ENCODE measurements at places on chromosomes 16 and 17.

GRCh38 chr17:43395165-43395564 lies 3.6 kb upstream of the ARL4D start:
- no peak for DNase-seq

GRCh38 chr17:72931163-72931562 lies 161.3 kb downstream of the SLC39A11 start:
- no peak for DNase-seq

GRCh38 chr17:70912716-70913485 lies 743.6 kb downstream of the KCNJ2 start:
- no peak for DNase-seq

DNA sequence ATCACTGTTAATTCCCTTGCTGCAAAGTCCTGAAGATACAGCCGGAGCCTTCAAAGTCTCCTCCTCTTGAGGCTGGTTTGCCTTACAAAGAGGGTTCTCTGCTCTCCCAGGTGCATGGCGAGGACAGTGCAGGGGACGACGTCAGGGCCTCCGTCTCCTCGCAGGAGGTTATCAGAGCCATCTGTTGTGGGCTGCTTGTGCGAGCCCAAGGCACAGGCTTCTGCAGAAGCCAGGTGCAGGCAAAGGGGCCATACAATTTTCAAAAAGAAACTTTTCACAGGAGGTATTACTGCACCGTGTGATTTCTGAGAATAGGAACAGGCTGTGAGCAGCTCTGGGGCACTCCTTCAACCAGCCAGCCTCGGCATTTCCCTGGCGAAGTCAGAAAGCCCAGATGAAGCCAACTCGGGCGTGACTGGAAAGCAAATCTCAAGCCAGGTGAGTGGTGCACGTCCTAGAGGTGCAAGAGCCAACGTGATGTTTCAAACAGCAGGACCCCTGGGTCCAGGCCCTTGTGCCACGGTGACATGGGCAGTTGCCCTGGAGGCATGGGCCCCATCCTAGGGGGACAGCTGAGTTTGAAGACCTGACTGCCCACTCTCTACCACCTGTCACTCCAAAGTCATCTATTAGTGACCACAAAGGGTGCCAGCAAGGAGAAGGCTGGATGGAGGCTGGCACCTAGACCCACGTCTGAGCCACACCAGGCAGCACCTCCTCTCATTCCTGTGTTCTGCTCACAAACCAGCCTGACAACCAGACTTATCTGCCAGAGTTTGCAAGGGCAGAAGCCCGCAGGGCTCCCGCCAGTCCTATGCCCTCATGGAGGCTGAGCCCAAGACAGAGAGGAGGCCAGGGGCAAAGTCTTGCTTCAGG lies 68.6 kb downstream of the SMPD3 start:
- DNase-seq, result no peak

GRCh38 chr17:17682737-17683680 lies 1.8 kb downstream of the RAI1 start:
- DNase-seq, result peak; percentile 43

DNA sequence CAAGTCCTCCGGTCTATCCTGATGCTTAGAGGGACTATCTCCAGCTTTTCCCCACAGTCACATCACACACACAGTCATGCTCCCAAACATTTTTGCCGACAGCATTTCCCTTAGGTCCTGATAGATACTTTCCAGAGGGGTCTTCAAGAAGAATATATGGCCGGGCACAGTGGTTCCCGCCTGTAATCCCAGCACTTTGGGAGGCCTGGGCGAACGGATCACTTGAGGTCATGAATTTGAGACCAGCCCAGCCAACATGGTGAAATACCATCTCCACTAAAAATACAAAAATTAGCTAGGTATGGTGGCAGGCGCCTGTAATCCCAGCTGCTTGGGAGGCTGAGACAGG lies 4.3 kb upstream of the GIP start:
- no peak for DNase-seq

DNA sequence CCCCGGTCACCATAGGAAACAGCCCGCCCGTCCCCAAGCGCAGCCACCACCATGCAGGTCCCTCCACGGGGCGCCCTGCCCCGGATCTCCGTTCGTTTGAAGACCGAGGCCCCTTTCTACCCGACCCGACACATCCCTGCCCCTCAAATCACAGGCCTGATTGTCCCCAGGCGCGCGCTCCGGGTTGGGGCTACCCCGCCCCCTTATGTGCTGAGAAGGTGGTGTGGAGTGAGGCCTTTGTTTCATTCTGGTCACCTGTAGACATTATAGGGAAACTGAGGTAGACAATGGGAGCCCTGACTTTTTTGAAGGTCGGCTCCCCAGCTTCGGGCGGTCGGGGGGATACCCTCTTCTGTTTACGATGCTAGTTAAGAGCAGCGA lies 763 bp upstream of the ACTG1 start:
- no peak for DNase-seq

DNA sequence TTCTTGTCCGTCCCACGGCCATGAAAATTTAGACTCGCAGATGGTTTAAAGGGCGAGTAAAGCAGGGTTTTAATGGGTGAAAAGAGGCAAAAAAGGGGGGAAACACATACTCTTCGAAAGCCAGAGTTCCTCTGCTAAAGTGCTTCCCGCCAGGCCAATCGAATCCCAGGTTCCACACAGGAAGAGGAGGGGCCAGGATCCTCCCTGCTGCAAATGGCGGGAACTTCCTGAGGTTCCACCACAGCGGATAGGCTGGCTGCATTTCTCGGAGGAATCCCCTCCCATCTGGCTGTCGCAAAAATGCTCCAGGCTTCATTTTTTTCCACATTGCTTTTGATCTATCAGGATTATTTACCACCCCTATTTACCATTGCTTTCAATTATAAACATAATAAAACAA lies 670.1 kb upstream of the CA10 start:
- no peak for DNase-seq

DNA sequence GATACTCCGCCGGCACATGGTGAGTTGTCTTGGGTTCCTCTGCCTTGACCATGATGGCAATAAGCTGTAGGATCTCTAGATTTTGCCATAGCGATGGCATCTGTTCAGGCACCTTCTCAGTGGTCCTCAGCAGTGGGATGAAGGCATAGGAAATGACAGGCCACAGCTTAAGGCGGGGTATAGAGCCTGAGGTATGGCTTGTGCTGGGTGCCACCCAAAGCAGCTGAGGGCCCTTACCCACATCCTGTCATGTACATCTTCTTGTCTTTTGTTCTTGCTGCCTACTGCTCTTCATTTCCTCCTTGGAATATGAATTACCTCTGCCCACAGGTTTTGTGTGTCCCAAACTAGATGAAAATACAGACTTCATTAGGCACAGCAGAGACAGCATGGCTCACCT lies 29.5 kb downstream of the KAT7 start:
- DNase-seq, result peak; percentile 22

DNA sequence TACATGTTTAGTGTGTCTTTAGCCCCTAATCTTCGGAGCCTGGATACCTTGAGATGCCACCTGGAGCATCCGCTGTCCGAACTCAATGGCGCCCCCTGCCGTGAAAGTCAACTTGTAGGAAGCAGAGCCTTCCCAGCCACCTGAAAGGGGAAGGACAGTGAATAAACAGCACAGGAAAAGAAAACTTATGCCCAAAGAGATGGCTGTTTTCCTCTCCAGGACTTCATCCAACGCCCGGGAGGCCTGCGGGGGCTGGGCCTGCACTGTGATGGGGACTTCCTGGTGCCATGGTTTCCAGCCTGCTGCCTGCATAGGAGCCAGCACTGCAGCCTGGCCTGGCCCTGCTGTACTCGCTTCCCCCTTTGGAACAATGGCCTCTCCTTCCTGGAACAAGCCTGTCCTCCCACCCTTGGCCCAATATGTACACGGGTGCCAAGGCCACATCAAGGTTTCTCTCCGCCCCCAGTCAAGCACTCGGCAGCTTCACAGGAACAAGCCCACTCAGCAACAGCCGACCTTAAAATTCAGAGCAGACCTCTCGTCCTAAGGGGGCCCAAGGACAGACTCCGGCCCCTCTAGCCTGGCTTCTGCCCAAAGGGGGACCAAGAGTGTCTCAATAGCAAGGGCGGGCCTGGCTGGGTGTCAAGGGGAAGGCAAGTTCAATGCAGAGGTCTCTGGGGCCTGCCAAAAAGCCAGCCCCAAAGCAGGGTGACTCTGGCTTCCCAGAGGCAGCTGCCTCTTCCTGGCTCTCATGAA lies 4.5 kb upstream of the UNC13D start:
- DNase-seq, result peak; percentile 83

DNA sequence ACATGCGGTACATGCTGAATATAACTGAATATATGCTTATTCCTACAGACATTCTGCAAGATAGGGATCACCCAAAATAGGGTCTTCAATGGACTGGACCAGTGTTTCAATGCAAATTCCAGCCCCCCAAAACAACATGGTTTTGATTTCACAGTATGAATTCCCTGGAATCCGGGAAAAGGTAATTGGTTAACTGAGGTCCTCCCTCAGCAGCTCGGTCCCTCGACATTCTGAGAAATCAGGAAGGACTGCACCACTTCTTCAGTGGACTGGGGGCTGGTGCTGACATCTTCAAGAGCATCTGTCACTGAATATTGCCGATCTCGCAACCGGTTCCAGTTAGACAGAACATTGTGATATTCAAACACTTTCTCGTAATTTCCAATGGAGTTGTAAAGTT lies 25.1 kb downstream of the CHCT1 start:
- no peak for DNase-seq

- DNase-seq, result no peak
Measured at GRCh38 chr17:57645950-57646665, 99.0 kb downstream of the CCDC182 start.

- DNase-seq, result no peak
Measured at GRCh38 chr16:71851746-71852145, 6.0 kb downstream of the ATXN1L start.

DNA sequence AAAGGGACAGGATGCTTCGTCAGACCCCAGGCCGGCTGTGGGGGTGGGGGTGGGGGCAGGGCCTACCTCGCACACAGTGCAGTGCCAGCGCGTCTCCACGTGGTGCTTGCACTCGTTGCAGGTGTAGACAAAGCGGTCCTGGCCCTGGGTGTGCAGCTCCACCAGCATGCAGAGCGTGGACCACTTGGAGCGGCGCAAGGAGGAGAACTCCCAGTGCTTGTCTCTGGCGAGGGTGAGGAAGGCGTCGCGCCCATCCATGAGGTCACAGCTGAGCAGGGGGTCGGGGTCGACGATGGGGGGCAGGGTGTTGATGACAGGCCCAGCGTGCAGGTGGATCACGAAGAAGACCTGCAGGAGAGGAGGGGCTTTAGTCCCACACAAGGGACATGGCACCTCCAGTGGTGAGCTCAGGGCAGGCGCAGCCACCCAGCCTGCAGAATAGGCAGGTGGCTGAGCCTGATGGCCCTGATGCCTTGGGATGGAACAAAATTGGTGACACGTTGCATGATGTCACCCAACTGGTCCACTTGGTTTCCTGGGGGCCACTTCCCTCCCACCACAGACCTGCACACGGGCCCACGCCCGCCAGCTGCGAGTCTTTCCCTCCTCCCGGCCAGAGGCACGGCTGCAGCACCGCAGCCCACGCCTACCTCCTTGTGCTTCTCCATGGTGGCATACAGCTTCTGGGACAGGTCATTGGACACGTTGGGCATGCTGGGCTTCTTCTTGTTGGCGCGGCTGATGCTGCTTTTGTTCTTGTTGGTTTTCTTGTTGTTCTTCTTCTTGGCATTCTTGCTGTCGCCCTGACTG lies 14.0 kb upstream of the TRAP1 start:
- no peak for DNase-seq

- DNase-seq, result no peak
Measured at GRCh38 chr17:78676412-78677302, 99.5 kb upstream of the DNAH17 start.

DNA sequence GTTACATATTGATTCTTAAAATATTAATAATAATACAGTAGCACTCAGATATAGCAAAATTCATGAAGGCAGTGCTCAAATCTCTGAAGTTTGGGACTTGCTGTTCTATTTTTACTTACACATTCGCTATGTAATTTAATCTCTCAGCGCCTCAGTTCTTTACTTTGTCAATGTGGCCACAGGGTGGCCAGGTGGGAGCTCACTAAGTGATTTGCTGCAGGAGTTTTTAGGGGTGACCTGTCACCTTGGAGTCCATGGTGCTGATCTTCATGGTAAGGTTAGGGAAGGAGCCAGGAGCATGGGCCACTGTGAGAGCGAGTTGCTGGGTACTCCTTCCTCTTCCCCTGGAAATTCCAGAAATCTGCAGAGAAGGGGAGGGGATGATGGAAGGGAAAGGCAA lies 28.1 kb downstream of the VWA3A start:
- DNase-seq, result no peak

DNA sequence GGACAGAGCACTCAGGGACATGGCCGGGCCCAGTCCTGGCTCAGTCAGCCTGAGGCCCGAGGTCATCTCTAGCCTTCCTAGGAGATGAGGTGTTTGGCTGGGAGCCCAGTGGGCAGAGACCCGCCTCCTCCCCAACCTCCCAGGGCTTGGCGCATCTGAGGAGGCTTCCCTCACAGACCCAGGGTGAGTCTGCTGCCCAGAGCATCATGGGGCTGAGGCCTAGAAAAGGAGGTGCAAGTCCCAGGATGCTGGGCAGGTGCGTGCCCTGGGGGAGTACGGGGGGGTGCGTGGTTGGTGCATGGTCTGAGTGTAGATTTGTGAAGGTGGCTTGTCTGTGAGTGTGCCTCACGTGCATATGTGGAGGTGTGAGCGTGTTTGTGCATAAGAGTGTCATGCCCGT lies 4.7 kb downstream of the PDE6G start:
- no peak for DNase-seq

GRCh38 chr17:13355054-13355453 lies 246.7 kb downstream of the HS3ST3A1 start:
- no peak for DNase-seq

- no peak for DNase-seq
Measured at GRCh38 chr17:50071692-50072091, 15.8 kb downstream of the ITGA3 start.

- DNase-seq, result no peak
Measured at GRCh38 chr17:6328279-6328678, 106.6 kb downstream of the AIPL1 start.

GRCh38 chr16:2776500-2777139 lies 460 bp downstream of the ELOB start:
- DNase-seq, result no peak

- no peak for DNase-seq
Measured at GRCh38 chr17:42809250-42809649, 10.6 kb downstream of the CNTD1 start.

DNA sequence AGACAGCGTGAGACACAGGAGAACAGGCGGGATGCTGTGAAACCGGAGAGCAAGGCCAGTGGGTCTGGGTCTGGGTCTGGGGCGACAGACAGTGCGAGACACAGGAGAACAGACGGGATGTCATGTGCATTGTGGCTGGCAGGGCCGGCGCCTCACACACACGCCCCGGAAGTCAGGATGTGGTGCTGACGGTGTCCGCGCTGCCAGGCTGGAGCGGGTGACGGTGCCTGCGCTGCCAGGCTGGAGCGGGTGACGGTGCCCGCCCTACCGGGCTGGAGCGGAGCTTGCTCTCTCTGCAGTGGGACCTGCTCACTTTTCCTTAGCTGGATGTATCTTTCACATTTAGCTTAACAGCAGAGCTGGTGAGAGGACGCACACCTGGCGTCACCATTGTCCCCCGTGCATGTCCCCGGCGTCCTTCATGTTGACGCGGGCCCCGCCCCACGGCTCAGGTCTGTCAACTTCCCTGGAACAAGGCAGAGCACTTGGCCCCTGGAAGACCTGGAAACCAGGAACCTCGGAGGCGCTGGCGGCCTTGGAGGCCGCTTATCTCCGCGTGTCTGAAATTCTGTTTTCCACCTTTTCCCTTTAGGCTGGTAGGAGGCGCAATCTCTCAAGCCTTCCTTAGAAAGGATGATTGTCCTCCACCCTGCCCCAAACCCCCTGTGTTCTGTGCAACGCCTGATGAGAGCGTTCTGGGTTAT lies 43.0 kb upstream of the ZNF750 start:
- DNase-seq, result peak; percentile 46
